ENCODE measurements at places on chromosomes 16 and 17.
A peak's percentile ranks its signal among the peaks of the same experiment; 100 is the strongest.

DNA sequence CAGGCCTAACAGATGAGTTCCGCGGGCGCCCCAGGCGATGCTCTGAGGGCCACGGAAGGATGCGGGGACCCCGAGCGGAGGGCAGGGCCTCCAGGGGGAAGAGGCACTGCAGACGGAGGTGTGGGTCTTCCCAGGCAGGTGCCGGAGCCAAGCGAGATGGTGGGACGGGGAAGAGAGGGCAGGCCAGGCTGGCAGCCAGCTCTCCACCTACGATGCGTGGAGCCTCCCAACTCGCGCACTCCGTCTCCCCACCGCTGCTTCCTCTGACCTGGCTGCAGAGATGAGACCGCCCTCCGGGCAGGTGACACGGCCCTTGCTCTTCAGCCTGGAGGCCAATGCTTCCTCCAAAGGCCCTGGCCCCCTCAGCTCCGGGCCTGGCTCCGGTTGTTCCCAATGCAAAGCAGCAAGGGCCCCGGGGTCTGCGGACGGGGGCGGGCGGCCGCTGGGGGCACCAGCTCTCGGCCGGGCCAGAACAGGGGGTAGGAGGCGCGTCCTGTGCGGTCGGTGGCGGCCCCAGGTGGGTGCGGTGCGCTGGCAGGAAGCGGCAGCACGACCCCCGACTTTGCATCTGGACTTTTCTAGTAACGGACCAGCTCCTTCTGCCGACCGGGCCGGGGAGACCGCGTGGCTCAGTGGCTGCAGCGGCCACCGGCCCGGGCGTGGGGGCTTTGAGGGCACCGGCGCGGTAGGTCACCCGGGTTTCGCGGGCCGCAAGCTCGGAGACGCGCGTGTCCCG, 1.5 kb upstream of the SOX8 start:
- no peak for DNase-seq

DNA sequence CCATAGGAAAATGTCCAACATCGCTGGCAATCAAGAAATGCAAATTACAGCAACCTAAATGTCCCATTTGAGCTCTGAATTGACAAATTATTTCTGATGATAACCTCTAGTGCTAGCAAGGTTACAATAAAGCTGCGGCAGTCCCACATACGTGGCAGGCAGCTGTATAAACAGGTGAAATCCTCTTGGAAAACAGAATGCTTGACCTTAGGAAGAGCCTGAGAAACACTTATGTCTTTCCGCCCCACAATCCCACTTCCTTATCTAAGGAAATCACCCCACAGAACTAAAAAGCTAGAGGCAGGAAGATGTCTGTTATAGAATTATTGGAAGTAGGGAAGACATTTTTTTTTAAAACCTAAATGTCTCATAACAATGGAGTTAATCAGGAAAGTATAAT, 154.3 kb downstream of the KATNIP start:
- DNase-seq = no peak

DNA sequence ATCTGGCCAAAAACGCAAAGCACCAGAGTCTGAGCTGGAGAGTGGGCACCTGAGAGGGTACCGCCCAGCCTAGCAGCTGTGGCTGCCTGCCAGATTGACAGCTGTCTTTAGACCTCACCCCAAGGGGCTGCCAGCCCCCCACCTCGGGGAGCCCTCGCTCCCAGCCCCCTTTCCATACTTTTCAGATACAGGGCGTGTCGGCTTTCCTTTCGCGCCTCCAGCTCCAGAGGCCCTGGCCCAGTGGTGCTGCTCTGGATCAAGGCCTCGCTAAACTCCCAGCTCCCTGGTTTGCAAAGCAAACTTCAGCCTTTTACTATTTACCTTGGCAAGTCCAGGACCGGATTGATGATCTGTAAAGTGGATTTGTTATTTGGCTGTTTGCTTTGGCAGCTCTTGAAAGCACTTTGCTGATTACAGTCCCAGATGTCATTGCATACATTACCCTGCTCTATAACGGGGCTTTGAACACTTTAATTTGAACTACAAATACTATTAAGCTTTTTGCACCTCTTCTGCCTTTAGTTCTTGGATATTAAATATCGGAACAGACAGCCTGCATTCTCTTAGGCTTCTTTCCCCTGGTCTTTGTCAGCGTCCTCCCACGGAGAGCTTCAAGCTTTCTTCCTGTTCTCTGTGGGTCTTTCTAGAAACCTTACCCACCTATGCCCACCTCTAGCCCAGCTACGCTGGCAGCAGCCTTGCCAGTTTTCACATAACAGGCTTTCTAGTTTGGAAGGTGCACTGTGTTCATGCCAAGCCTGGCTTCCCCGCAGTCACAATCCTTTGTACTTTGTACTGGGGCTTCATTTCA, 63.6 kb upstream of the TBX2 start:
- no peak for DNase-seq

DNA sequence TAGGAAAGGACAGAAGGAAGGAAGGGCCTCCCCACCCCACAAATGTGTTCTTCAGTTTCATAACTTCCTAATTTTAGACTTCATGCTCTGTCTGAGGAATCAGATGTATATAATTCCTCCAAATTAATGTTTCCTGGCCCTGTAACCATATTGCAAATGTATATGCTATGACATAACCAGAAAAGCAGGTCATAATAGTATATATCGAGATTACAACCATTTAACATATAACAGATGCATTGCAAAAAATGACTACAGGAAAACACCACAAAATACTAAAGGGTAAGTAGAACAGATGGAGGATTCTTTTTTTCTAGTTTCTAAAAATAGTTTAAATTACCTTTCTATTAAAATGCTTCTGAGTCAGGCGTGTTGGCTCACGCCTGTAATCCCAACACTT, 3.1 kb upstream of the EXOC7 start:
- DNase-seq = no peak

GRCh38 chr16:11379420-11379819, 34.2 kb downstream of the RMI2 start:
- no peak for DNase-seq

GRCh38 chr17:7523033-7523432, 25.8 kb upstream of the TNFSF12 start:
- peak; percentile 37 for DNase-seq

GRCh38 chr17:35984140-35984539, 2.4 kb downstream of the CCL14 start:
- no peak for DNase-seq

- no peak for DNase-seq
These were observed 92.5 kb upstream of the PLCG2 start for GRCh38 chr16:81686391-81687130.

- DNase-seq = no peak
These were observed 15.9 kb downstream of the FAM83G start for GRCh38 chr17:18988546-18989173.

- no peak for DNase-seq
These were observed 19.5 kb downstream of the N4BP1 start for GRCh38 chr16:48590476-48590875.

DNA sequence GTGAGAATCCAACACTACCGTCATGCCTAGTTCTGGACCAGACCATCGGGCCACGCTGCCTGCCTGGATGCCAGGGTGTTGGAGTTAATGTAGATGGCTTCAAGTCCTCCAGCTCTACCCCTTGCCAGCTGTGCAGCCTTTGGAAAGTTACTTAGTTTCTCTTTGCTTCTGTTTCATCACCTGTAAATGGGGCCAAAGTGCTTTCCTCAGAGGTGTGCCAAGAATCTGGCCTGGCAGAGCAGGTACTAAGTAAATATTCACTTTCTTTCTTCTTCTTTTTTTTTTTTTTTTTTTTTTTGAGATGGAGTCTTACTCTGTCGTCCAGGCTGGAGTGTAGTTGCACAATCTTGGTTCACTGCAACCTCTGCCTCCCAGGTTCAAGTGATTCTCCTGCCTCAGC, 159.5 kb upstream of the RPL38 start:
- DNase-seq = no peak

- DNase-seq = no peak
These were observed 182.3 kb downstream of the AATF start for GRCh38 chr17:37130984-37131446.

DNA sequence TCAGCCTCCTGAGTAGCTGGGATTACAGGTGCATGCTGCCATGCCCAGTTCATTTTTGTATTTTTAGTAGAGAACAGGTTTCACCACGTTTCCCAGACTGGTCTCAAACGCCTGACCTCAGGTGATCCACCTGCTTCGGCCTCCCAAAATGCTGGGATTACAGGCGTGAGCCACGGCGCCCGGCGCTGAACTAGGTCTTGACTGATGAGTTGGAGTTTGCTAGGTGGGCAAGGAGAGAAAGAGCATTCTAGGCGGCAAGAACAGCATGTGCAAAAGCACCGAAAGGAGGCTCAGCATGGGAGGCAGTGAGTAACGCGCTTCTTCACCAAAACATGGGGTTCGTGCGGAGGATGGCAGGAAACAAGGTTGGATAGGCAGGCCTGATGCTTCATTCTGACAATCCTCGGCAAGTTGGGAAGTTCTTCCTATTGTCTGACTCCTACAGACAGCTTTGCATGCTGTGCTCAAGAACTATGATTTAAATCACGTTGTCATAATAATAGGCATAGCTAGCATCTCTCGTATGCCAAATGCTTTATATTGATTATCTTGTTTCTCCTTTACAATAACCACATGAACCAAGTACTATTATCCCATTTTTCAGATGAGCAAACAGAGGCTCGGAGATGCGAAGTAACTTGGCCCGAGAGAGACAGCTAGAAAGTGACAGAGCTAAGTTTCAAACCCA, 26.5 kb downstream of the NEUROD2 start:
- DNase-seq = no peak

DNA sequence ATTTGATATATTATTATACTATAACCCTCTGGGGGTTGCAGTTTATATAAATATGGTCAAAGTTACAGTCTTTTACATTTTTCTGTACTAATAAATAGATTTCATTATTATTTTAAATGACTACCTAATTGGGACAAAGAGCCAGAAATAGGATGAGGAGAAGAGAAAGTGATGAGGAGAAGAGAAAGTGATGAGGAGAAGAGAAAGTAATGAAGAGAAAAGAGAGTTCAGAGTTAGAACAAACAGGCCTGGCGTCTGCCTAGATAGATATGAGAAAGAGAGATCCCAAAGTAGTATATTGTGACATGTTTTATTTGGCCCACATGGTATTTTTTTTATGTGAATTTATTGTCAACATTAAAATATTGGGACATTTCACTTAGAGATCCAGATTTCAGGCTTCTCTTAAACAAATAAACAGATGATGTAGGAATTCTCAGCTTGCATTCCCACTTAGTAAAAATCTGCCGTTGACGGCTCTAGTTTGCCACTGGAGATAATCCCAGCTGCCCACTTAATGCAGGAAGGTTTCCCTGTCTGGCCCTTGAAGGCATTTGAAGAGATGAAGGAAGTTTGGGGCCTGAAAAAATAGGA, 210.7 kb downstream of the STX8 start:
- DNase-seq = no peak

DNA sequence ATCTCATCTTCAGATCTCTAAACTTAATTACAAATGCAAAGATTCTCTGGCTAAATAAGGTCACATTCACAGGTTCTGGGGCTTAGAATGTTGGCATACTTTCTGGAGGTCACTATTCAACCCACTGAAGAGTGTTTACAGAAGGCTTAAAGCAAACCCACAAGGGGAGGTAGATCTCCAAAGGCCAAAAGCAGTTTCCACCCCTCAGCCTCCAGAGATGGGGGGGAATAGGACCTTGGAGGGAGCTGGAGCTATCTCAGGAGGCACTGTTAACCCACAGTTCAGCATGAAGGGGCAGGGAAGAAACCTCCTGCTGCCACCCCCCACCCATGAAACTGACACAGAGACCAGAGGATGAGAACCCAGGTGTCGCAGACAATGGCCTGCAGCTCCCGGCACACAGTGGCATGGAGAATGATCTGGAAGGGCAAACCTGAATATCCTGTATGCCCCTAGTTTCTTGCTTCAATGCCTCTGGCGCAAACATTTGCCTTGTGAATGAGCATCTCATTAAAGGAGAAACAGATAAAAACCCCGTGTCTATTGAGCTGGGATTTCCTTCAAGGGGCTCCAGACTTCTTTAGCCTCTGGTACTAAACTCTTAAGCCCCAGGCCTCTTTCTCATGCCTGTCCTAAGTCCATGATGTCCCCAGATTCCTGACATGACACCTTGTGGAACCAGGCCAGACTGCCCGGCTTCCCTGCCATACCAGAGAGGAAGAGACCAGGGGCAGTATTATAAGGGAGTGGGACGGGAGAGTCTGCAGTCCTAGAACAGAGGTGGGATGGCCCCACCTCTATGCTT, 103.1 kb upstream of the CDH5 start:
- no peak for DNase-seq

GRCh38 chr16:8567355-8568230, 22.7 kb downstream of the TMEM114 start:
- DNase-seq = peak; percentile 75

DNA sequence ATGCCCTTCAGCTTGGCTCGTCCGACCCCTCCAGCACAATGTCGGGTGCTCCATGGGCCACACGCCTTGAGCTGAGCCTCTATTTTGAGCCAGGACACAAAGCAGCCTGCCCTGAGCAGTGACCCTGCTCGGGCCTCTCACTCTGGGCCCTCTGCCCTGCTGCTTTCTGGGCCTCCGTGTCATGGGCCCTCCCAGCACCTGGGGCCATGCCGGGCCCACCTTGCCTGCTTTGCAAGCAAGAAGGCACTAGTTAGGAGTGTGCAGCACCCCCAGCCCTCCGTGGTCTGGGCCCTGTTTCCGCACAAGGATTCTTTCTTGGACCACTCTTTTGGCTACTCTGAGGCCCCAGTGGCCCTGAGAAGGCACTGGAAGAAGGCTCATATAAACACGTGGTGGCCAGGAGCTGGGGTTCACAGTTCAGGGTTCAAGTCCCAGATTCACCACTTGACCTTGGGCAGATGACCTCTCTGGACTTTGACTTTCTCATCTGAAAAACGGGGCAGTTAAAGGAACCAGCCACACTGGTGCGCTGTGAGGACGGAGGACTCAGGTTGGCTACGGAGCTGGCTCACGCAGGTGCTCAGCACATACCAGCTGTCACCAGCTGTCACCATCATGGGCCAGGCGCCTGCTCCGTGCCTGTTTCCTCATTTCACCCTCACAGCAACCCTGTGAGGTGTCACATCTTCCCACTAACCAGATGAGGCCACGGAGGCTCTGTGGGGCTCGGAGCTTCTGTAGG, 166.0 kb upstream of the GSE1 start:
- DNase-seq = no peak

GRCh38 chr16:57627184-57627871, 1.1 kb upstream of the ADGRG1 start:
- no peak for DNase-seq

DNA sequence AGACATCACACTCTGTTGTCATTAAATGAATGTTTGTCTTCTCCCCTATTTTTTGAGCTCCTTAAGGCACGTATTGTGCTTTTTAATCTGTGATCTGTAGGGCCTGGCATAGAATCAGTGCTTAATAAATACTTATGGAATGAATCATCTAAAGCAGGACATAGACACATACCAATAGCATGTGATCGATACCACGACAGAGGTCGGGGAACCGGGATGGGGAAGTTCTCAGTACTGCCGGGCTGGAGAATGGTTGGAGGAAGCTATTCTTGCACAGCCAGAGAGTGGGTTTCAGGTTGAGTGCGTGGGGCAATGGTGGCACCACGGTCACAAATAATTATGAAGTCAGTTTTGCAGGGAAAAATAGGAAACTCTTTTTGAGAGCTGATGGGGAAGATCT, 26.8 kb downstream of the NLRP1 start:
- DNase-seq = no peak

- peak; percentile 27 for DNase-seq
These were observed 930 bp downstream of the SPNS2 start for GRCh38 chr17:4499431-4500190.

Data from CD8-positive, alpha-beta memory T cell (primary cell).